T-helper 2 cell (primary cell): ENCODE measurements at places on chromosomes 1 and 21.
A peak's percentile ranks its signal among the peaks of the same experiment; 100 is the strongest.

- no peak for DNase-seq
Measured at GRCh38 chr1:2977886-2978611, 43.2 kb upstream of the ACTRT2 start.

- no peak for DNase-seq
Measured at GRCh38 chr1:164780111-164780812, 221.3 kb downstream of the PBX1 start.

DNA sequence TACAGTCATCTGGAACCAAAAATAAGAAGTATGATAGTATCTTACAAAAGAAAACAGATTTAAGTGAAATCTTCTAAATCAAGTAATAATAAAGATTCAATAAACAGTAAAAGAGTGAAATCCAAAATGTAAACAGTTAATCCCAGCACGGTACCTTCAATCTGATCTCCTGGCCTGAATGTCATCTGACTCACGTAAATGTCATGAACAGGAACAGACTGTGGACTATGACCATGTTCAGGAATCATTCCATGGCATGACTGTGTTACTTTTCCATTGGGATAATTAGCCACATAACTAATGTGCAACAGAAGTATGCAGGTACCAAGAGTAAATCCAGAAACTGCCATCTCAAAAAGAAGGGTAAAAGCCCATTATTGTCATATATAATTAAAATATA, 18.0 kb downstream of the FRRS1 start:
- DNase-seq: no peak

GRCh38 chr1:22832414-22832786, 121.8 kb downstream of the EPHB2 start:
- DNase-seq: no peak

DNA sequence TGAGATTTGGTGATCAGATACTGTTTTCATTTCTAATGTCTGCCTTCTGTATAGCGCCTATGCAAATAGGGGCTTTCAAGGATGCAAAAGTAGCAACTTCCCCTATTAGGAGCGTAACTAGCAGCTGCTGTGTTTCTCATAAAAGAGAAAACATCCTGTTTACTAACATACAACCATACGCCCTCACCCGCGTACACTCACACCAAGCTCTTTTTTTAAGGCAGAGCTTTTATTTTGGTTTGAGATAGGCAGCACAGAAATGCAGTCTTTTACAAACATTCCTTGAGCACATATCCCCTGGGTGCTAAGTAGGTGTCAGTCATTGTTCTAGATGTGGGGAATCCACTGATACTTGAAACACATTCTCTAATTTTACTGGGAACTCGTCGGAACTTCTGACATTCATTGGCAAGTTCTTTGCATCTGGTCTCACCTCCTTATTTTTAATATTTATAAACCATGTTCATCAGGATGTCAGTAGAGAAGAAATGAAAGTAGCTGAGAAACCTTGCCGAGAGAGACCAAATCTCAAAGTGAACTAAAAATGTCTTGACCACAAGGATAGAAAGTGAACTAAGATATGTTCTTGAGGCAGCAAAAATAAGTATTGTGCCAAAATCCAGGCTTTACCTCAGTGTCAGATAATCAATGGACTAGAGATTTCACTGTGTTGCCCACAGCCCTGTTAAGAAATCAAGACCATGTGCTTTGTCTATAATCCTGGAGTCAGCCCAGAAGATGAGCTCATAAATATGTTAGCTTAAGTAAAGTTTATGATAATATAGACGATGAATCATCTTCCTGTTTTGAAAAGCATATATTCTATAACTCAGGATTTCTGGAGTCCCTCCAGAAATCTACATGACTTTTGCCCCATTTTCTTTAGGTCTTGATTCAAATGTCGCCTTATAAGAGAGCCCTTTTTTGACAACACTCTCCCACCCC, 350.9 kb downstream of the ST6GALNAC3 start:
- DNase-seq: no peak

DNA sequence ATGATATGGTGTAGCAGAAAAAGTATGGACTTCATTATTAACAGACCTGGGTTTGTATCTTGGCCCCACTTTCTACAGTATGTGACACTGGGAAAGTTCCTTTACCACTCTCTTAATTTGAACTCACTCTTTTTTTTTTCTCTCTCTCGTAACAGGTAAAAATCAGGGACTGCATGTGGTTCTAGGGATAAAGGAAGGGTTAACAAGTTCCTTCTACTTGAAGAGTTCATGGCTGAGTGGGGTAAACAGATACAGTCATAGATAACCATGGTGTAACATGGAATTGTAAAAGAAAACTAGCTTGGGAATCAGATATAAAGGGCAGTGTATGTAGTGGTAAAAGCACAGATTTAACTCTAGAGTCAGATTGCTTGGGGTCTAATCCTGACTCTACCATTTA, 21.2 kb downstream of the ZYG11B start:
- no peak for DNase-seq

DNA sequence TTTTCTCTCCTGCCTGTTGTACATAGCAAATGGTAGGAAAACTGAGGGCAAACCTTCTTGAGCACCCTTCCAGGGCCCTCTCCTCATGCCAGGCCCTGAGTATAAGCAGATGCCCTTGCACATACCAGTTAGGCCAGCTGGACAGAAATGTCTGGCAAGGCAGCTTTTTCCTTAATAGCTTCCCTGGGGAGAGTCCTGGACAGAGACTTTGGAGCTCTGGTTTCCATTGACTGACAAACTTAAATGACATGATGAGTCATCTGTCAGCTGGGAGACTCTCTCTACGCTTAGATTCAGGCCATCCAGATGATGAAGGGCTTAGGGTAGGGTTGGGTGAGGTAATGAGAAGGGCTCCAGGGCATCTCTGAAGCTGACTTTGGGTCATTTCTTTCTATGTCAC, 317.5 kb downstream of the ASTN1 start:
- no peak for DNase-seq

GRCh38 chr1:39413902-39414528, 77.4 kb upstream of the BMP8A start:
- DNase-seq: no peak

GRCh38 chr1:182679684-182680083, 4.7 kb downstream of the RGS8 start:
- DNase-seq: no peak

GRCh38 chr1:48532976-48533375, 61.0 kb upstream of the SPATA6 start:
- DNase-seq: no peak

DNA sequence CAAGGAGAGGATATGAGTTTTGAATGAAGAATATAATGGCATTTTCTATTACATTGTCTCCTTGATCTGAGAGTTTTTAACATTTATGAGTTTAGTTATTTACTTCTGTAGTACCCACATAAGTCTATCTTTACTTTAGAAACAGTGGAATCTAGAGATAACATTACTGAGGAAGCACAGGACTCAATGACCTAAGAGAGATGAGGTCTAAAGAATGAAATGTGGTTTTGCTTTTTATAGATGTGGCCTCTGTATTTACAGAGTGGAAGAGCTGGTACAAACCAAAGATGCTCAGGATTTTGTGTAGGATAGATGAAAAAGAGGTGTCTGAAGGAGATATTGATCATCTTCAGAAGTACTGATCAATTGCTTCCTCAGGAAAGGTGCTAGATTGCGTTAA, 177.3 kb downstream of the KCTD3 start:
- DNase-seq: no peak

DNA sequence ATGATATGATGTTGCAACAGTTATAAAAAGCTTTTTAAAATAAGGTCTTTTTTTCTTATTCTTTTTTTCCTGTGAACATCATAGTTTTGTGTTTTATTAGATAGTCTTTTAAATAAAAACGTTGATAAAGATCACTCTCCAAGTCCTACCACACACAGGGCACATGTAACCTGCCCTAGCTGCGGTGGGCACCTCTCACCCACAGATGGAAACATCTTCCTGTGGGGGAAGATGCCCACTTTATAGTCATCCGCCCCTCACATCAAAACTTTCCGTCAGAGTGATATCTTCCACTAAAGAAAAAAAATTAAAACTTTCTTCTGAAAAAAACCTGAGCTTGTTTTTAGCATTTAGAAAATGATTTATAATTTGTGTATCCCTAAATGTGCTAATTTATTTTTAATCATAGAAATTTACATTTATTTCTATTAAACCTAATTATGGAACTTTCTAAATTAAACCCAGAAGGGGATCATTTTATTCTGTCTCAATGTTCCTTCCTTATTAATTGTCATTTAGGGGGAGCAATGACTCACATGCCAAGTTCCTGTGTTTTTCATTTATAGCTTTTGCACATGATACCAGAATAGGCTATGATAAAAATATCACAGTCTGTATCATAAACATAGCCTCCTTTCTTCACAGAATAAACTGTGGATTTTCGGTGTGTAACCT, 24.7 kb downstream of the TNFRSF9 start:
- DNase-seq: peak; percentile 5

DNA sequence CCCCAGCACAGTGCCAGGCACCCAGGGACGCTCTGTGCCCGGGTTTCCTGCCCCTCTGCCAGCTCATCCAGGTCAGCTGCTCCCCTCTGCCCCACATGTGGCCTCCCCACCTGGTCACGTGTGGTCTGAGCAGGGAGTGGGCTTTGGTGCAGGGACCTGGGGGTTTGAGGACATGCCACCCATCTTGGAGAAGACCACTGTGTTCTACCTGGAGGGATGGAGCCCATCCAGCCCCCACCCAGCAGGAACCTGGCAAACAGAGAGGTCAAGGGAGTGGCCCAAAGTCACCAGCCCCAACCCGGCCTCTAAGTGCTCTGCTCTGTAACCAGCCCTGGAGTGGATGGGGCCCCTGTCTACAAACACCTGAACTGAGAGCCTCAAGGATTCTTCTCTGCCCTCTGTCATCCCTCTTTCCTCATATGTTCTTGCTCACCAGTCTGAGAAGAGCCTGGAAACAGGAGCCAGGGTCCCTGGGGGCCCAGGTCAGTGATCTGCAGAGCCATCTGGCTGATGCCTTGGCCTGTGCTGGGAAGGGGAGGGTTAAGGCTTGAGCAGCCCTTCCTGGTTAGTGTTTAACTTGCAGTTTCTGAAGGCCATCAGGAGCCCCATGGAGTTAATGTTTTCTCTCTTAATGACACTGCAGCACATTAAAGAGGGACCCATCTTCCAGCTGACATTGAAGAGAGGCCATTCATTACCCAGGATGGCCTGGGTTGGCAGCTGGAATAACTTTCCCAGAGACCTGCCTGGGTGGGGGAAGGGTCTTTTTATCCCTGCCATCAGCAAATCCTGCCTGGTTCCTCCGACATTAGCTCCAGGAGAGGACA, 235.4 kb downstream of the PTPRU start:
- no peak for DNase-seq

GRCh38 chr1:174789399-174789798, 210.3 kb upstream of the CACYBP start:
- no peak for DNase-seq

DNA sequence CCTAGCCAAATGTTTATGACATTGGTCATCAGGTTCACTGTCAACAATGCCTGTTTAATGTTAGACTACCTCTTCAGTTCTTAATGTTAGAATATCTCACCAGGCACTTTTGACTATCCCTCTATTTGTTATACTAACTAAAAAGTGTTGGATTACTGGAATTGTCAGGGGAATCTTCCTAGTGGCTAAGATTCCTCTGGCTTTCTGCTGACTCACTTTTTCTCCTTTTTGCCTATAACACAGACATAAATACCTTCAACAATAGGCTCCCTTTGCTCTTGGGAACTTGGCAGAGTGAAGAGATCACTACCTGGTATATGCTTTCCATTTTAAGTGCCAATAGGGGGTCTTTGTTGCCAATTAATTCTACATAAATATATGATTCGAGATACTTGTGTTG, 68.5 kb downstream of the TMEM200B start:
- no peak for DNase-seq
